Left colon (tissue), 2 donors: ENCODE measurements at places on chromosomes 7 and 10.

DNA sequence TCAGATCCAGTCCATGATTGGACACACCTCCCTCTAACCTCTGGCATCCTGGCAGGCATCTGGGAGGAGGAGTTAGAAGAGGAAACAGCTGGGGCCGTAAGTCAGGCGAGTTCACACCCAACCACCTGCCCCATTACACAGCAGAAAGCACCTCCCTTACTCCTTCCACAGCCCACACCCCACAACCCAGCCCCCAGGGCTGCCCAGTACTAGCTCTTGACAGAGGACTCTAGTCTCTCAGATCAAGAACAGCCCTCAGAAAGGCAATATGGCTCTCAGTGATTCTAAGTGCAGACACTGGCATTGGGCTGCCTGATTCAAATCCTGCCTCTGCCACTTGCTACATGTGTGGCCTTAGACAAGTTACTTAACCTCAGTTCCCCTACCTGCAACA, 34.1 kb downstream of the KCNMA1 start:
- peak; percentile 78 for DNase-seq

DNA sequence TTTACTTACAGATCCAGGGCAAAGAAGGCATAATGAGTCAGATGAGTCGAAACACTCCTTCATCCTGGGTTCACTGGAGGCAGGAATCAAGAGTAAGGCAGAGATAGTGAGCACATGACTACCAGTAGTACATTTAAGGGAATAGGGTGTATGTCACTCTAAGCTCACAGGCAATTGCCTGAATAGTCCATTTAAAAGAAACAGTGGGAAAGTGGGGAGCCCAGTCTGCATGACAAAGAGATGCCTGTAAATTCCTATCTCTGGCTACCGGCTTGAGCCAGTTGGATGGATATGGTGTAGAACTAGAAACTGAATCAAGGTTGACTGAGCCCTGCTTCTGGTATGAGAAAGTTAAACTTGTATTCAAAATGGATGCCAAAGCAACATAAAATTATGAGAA, 861.5 kb upstream of the ZWINT start:
- DNase-seq = no peak

DNA sequence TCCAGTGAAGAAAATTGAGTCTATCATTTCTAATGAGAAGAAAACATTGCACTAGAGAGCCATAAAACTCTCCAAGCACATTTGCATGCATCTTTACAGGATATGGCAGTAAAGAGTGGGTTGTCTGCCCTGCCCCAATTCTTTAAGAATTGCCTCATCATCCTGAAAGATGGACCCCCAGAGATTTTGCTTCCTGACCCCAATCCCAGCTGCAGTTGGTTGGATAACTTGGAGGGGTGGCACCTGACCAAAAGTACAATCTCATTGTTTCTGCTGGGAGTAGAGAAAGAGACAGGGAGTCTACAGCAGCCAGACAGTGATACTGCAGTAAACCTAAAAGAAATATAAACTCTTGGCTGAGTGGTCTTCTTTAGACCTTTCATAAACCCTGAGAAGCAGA, 49.1 kb upstream of the ADCY1 start:
- no peak for DNase-seq

DNA sequence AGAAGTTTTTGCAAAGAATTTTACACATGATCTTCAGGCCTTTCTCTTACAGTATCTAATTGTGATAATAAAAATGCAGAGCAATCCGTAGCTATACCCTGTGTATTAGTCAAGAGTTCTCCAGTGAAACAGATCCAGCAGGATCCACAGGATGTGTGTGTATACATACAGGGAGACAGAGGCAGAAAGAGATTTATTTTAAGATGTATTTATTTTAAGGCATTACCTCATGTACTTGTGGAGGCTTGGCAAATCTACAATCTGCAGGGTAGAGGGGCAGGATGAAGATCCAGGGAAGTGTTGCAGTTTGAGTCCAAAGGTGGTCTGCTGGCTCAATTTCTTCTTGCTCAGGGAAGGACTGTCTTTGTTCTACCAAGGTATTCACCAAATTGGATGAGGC, 41.7 kb downstream of the ARHGAP12 start:
- no peak for DNase-seq

GRCh38 chr7:110975486-110975885, 115.4 kb upstream of the LRRN3 start:
- DNase-seq = no peak
